Fibroblast of skin of back (primary cell): ENCODE measurements at places on chromosomes 12 and 14.

GRCh38 chr12:69534389-69534822, 50.9 kb upstream of the CCT2 start:
- peak; percentile 98 for DNase-seq

- DNase-seq: peak; percentile 43
Measured at GRCh38 chr12:753611-754472, 1.5 kb downstream of the WNK1 start.

GRCh38 chr14:21068521-21069387, 1.4 kb upstream of the ARHGEF40 start:
- peak; percentile 64 for DNase-seq

GRCh38 chr12:76256321-76256720, 91.9 kb downstream of the BBS10 start:
- no peak for DNase-seq

DNA sequence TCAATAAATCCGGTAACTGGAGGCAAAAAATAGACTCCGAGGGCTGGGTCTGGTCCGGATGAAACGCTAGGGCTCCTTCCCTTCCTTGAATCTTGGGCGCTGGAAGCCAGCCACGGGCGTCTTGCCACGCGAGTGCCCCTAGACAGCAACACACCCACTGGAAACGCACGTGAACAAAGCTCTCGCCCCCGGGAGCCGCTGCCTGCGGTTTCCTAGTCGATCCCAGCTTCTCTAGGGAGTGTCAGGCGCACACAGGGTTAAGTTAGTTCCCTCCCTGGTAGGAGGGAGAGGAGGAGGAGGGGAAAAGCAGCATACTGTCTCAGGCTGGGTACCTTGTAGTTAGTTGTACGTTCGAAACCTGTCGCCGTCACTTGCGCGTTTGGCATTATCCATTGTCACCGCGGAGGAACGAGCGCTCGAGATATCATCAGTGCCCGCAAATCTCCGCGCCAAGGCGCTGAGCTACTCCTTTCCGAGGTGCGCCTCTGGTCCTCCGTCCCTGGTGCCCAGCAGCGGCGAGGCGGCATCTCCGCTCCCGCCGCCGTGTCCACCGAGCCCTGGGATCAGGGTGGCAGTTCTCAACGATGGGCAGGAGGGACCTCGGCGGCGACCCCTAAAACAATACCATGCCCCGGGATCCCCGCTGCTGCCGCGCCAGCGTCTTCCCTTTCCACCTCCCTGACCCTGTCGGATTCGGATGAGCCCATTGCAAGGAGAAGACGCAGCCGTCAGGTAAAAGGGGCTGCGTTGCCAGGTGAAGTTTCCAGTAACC, at the start of gene FLRT2:
TSS of gene FLRT2 (plus strand) at position 342 of the 772 bp plus-strand sequence. CDS start 91,371 bp downstream, outside the sequence.
- DNase-seq: peak; percentile 71

GRCh38 chr12:42961395-42961794, 371.8 kb upstream of the PRICKLE1 start:
- DNase-seq: peak; percentile 39

GRCh38 chr14:52014601-52015267, 25.4 kb downstream of the RTRAF start:
- DNase-seq: no peak

GRCh38 chr14:59698793-59699192, 122.2 kb upstream of the CCDC175 start:
- peak; percentile 1 for DNase-seq

GRCh38 chr12:49783917-49784676, 42.7 kb downstream of the TMBIM6 start:
- DNase-seq: peak; percentile 46

GRCh38 chr14:21313512-21313911, 33.6 kb downstream of the RPGRIP1 start:
- no peak for DNase-seq

DNA sequence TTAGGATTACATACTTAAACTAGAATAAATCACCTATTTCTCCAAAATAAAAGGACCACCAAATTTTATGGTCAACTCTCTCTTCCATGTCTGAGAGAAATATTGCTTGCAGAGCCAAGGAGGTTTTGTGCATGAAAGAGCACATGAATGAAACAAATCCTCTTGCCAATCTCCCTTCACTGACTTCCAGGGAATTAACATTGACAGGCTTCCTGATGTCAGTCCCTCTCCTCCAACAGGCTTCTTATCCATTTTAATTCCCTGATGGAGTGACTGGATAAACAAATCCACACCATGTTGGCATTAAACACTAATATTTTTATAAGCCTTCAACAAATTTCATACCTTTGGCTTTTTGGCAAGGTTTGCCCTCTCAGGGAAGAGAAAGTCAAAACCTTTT, 45.3 kb upstream of the CNTN1 start:
- no peak for DNase-seq

- DNase-seq: no peak
Measured at GRCh38 chr14:25570483-25570882, 520.5 kb upstream of the STXBP6 start.

DNA sequence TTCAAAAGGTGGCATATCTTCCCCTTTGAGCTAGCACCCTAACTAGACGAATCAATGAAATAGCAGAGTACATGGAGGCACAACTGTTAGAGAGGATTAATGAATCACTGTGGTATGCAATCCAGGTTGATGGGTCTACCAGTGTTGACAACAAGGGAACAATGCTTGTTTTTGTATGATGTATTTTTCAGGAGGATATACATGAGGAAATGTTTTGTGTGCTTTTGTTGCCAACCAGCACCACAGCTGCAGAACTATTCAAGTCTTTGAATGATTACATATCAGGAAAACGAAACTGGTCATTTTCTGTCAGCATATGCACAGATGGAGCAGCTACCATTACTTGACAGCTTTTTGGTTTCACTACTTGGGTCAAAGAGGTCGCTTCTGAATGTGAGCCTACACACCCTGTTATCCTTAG, 142.6 kb downstream of the GPHN start:
- DNase-seq: no peak

- DNase-seq: peak; percentile 30
Measured at GRCh38 chr12:52903855-52904508, 894 bp downstream of the KRT8 start.

DNA sequence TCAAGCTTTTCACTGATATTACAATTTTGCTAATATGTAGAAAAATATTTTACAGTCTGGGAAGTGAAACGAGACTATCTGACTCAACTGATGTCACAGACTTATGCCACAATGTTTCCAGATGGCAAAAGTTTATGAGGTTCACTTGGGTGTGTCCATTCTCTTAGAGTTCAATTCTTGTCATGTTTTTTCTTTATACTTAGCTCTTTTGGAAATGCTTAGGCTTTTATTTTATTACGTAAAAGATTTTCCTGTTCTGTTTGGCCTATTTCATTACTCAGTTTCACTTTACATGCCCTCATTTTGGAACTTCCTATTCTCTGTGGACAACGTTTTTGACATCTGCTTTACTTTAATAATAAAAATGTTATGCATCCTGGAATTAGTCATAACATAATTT, 2.1 kb upstream of the PDZRN4 start:
- DNase-seq: peak; percentile 29

GRCh38 chr12:6062757-6063735, 61.4 kb downstream of the VWF start:
- DNase-seq: peak; percentile 50

DNA sequence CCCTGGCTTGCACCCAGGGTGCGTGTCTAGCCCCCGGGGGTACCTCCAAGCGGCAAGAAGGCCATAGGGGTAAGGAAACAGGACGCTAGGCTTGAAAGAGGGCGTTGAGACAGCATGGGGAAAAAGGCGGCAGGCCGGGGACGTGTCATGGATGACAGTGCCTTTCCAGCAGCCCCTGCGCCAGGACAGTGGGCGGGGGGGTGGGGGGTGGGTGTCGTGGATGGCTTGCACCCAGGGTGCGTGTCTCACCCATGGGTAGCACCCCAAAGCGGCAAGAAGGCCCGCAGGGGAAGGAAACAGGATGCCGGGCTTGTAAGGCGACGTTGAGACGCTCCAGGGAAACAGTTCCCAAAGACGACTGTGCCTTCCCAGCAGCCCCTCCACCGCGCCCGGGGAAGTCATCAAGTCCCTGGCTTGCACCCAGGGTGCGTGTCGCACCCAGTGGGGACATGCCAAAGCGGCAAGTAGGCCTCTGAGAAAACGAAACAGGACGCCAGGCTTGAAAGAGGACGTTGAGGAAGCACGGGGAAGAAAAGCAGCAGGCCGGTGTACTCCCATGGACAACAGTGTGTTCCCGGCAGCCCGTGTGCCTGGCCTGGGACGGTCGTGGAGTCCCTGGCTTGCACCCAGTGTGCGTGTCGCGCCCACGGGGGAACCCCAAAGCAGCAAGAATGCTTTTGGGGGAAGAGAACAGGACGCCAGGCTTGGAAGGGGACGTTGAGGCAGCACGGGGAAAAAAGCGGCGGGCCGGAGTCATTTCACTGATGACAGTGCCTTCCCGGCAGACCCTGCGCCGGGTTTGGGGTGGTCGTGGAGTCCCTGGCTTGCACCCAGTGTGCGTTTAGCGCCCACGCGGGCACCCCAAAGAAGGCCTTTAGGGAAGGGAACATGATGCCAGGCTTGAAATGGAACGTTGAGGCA, 163.5 kb upstream of the ALG10B start:
- no peak for DNase-seq

- DNase-seq: no peak
Measured at GRCh38 chr14:95226801-95227200, 69.5 kb upstream of the DICER1 start.

DNA sequence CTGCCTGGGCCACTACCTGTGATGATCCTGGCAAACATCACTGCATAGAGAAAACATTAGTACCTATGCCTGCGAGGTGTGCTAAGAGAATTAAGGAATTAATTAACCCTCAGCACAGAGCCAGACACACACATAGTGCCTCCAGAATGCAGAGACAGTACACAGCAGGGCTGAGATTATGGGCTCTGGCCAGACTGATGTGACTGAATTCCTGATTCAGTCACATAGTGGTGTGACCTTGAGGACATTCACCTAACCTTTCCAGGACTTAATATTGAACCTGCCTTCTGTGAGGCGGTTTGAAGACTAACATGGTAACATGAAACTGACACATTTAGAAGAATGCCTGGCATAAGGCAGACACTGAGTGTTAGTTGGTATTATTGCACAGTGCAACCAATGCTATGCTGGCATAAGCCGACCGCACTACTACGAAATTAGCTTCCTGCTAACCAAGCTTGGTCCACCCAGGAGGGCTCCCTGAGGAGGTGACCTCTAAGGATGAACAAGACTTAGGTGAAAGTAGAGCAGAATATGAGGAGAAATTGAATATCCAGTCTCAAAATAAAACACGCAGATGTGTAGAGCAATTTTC, 32.0 kb upstream of the SELPLG start:
- no peak for DNase-seq

GRCh38 chr12:51240971-51241370, 2.3 kb downstream of the DAZAP2 start:
- peak; percentile 54 for DNase-seq

DNA sequence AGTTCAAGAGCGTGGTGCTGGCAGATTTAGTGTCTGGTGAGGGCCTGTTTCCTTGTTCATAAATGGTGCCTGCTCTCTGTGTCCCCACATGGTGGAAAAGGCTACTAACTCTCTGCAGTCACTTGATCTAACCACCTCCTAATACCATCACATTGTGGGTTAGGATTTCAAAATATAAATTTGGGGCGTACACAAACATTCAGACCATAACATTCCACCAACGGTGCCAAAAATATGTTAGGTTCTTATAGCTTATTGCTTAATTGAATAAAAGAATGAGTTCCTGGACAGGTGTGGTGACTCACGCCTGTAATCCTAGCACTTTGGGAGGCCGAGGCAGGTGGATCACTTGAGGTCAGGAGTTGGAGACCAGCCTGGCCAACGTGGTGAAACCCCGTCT, 3.4 kb upstream of the DYRK2 start:
- no peak for DNase-seq

DNA sequence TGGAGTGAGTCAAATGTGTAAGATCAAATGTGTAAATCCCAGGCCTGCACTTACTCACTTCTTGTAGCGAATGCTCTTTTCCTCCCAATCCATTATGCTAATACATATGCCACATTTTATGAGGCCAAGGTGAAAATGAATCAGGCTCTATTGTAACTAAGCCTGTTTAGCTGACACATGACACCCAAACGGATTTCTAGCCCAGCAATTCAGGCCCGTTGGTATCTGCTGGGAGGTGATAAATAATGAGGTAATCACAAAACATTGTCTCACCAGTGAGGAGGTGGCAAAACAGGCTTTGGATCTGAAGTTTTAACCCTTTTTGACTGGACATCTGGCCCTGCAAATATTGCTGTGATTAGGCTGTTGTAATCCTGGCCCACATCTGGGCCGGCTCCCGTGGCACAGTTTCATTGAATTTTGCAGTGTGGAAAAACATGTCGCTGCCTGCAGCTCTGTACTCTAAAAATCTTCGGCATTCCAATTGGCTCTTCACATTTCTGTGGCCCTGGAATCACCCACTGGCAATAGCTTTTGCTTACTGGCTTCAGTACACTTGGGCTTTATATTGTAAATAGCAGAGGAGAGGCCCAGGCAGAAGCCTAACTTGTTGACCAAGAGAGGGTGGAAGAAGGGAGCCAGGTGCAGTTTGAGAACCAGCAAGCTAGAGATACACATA, 106.1 kb downstream of the PAX9 start:
- no peak for DNase-seq

DNA sequence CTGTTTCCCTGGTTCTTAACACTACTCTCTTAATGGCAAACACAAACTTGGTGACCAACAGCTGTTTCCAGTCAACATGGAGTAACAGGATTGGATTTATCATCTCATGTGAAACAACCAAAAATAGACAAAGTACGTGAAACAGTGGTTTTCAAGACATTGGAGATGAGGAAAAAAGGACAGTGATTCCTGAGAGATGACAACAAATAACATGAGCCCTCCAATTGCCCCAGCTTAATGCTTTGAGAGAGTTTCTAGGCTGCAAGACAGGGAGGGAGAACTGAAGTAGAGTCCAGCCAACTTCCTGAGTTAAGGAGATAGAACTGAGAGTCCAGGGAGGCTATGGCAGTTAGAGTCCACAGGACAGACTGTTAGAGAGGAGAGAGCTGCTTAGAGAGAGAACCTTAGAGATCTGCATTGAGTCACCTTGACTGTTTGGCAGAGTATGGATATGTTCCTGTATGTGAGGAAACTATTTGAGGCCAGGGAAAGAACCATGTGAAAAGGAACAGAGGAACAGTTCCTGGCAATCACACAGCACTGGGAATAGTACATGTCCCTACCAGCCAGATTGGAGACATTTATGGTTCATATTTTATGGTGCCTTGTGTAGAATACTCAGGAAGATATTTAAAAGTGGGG, 106.4 kb downstream of the PCNX1 start:
- DNase-seq: no peak
